Coronary artery (tissue), 2 donors: ENCODE measurements at places on chromosomes 2 and 18.

GRCh38 chr2:168137510-168138180 lies 109.8 kb downstream of the STK39 start:
- DNase-seq: no peak

DNA sequence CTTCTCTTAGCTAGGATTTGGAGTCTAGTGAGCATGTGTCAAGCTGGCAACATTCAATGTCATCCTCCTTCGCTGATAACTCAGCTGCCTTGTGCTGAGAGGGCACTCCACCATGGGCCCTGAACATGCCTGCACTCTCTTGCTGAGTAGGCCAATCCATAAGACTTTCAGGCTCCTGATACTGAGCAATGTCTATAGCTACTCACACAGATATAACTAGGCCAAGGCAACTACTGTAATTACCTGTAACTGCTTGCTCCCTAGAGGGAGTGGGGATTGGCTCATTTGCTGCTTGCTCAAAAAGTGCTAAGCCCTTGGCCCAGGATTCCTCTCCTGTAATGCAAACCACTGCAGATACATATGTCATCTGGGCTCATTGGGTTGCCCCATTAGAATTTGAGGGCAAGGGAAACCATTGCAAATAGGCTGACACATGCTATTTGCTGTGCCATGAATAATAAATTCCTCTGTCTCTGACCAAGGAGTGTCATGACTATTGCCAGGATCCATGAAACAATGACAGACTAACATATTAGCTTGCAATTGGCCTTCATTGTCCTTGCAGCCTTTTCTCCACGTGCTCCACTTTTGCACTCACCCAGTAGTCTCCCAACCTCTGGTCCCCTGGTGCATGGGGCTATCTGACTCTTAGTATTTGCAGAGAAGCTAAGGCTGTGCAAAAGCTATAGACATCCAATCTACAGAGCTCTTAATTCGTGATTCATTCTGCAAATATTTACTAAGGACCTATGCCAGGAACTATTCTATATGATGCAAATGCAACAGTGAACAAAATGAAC lies 36.9 kb upstream of the BMPR2 start:
- DNase-seq: no peak

- no peak for DNase-seq
Observed at GRCh38 chr2:43165378-43166069, 60.9 kb downstream of the ZFP36L2 start.

GRCh38 chr18:79250301-79250981 lies 145.3 kb upstream of the NFATC1 start:
- DNase-seq: no peak

- DNase-seq: no peak
Observed at GRCh38 chr2:132760405-132760804, 90.4 kb upstream of the LYPD1 start.
